Vagina (tissue), 2 donors: ENCODE measurements at places on chromosomes 1 and 21. TPM values are rescaled to one million over a fixed set of nuclear protein-coding genes. Genes with fewer than 3 reads are reported as not detected.

FAM72D gene
- 2.0 TPM for total RNA-seq

- DNase-seq: no peak
Observed at GRCh38 chr21:42835611-42836401, 43.5 kb downstream of the WDR4 start.

DNA sequence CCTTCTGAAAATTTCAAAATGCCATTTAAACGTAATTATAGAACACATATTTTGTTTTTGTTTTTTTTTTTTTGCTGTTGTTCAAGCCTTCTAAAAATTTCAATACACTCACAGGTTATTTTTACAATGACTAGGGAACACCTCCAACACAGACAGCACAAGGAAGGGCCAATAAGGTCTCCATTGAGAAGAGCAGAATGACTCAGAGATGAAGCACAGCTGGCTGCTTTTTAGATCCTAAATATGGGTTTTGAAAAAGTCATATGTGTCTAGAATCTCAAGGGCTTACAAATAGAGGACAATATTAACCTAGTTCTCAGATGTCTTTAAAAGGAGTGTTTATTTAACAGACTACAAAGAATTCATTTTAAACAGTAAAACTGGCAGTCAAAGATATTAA is 104.6 kb downstream of the NEGR1 start:
- DNase-seq: no peak

EPHA2 gene
- 264 TPM for total RNA-seq

DNA sequence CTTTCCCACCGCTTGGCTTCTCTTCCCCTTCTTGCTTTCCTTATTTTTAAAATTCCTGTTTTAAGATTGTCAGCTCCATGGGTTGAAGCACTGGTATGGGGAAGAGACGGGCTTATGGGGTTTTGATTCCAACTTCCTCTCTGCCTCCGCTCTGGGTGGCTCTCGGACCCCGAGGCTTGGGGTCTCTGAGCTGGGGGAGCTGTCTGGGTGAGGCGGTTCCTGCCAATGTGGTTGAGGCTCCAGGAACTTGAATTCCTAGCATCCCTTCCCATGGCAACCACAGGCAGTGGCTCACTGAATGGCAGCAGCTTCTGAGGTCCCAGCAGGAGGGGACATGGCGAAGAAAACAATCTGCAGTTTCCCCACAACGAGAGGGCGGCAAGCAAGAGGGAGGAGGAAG is 83.1 kb upstream of the C1orf174 start:
- DNase-seq: no peak
